ENCODE measurements at places on chromosomes 7 and 10. TPM values are rescaled to one million over a fixed set of nuclear protein-coding genes. Genes with fewer than 3 reads are reported as not detected.

Gene BMPER
- total RNA-seq: 5.8 TPM

Gene PCLO
- total RNA-seq: under 0.01 TPM

Gene GNAI1
- 56.0 TPM for total RNA-seq

Gene PON1
- not detected for total RNA-seq

Data from fibroblast of villous mesenchyme (primary cell).